ENCODE measurements at places on chromosomes 6 and 20.
A peak's percentile ranks its signal among the peaks of the same experiment; 100 is the strongest.

DNA sequence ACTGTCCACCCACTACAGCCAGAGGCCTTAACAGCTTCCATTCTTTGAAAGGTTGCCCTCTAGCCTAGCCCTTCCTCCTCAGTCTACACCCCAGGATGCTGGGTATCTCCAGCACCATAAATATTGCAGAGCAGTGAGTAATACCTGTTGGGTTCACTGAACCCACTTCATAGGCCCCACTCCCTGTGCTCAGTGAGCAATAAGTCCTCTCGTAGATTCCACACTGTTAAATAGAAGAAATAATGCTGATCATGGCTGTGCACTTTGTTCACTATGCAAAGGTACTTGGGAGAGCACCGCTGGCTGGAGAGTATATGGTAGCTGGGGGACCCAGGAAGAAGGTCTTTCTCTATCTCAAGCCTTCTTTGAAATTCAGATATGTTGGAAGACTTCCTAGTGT is 87.3 kb downstream of the RSPH3 start:
- DNase-seq, result no peak

DNA sequence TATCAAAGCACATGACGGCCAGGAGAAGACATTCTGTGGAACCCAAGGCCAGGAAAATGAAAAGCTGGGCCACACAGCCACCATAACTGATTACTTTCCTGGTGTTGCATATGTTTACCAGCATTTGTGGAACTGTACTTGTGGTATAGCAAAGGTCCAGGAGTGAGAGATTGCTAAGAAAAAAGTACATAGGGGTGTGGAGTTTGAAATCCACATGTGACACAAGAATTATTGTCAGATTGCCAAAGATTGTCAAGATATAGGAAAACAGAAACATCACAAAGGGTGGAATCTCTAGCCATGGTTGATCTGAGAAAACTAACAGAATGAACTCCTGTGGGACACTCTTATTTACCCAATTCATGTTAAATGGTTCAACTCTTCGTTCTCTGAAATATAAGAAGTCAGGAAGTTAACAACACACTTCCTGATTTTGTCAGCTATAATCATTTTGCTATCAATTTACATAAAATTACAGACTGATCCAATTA is at the start of gene OR2B2:
TSS of gene OR2B2 (minus strand) at position 441 of the 491 bp plus-strand sequence. CDS start at position 364, 77 bp downstream.
- peak; percentile 43 for DNase-seq

GRCh38 chr6:25601800-25602673 is 50.0 kb upstream of the SCGN start:
- peak; percentile 76 for DNase-seq

GRCh38 chr20:41889844-41890224 is 271.7 kb upstream of the CHD6 start:
- DNase-seq, result no peak

GRCh38 chr20:20683020-20683419 is 29.4 kb downstream of the RALGAPA2 start:
- no peak for DNase-seq

DNA sequence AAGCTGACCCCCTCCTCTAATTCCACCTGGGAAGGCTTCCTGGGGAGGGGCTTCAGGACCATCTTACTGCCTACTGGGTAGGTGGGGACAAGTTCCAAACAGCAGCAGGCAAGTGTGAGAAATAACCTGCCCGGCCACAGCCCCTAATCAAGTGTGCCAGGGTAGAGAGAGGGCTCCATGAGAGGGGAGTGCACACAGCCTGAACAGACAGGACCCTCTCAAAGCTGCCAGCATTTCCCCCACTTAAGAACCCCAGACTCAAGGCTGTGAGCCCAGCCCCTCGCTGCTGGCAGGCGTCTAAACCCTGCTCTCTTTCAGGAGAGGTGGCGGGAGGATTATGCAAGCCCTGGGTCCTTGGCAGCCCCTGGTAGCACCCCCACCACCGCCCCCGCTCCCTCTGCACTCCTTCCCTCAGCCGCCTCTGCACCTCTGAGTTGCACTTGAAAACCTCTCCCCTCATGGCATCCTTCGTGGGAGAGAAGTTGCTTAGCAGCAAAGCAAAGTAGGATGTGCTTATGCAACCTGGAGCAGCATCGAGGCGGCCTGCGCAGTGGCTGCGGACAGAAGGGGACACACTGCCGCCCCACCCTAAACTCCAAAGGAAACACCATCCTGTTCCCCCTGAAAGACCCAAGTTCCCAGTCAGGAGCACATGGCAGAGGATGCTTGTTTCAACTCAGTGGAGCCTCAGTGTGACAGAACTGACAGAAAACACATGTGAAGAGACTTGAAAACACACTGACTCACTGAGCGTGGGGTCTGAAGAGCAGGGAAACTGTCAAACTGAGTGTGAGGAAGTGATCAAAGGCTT is 10.5 kb downstream of the DDRGK1 start:
- no peak for DNase-seq

- DNase-seq, result no peak
These were observed 161.0 kb upstream of the PRND start for GRCh38 chr20:4560667-4561066.

DNA sequence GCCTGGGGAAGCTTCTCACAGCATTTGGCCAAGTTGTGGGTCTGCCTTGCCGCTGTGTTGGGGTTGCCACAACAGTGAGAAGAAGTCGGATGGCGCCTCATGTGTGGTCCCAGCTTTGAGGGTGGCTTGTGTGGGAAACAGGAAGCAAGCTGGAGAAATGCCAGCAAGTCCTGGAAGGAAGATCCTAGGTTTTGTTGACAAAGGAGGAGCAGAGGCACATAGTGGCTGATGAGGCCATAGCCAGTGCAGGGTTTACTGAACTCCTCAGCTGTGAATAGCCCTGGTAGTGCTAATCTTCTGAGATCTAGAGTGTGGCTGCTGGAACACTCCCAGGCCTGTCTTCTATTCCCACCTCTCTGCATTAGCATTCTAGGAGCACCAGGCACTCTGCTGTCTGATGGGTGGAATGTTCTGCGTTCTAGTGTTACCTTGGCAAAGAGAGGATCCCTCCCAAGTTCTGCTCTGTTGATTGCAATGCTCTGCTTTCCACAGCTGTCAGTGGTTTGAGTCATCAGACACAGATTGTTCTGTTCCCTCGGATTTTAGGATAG is 25.2 kb downstream of the SNPH start:
- no peak for DNase-seq

GRCh38 chr20:13260650-13261279 is 39.7 kb downstream of the ISM1 start:
- no peak for DNase-seq

DNA sequence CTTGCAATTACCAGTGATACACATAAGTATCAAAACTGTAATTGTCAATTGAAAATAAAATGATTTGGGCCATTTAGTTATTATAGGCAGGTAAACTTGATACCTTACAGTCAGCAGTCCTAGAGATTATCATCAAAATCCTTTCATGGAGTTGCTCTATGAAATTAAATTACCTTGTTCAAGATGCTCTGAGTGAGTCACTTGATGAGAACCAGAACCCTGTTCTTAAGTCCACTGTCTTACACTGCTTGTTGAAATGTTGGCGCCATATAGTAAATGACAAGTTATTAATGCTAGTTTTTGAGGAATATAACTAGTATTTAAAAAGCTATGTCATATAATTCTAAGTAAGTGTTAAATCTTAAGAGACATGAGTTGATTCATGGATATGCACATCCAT is 37.2 kb upstream of the BAG2 start:
- no peak for DNase-seq

DNA sequence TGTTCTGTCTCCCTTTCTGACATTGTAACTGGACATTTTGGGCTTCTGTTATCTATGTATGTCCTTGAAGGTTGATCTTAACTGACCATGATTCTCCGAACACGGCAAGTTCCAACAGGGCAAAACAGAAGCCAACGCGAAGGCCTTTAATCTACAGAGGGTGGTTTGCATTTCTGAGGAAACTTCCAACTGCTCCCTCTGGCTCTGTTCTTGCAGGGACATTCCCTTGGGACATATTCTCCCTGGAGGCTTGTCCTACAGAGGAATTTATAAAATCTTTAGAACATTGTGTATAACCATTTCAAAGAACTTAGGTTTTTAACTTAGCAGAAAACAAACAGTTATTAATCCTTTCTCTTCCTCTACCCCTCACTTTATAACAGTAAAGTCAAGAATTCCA is 189.0 kb upstream of the CDYL start:
- no peak for DNase-seq

GRCh38 chr6:33313709-33314514 is at the start of gene TAPBP:
Gene TAPBP (minus strand): TSS chr6:33314078. CDS start chr6:33314041, 37 bp downstream.
- peak; percentile 66 for DNase-seq

DNA sequence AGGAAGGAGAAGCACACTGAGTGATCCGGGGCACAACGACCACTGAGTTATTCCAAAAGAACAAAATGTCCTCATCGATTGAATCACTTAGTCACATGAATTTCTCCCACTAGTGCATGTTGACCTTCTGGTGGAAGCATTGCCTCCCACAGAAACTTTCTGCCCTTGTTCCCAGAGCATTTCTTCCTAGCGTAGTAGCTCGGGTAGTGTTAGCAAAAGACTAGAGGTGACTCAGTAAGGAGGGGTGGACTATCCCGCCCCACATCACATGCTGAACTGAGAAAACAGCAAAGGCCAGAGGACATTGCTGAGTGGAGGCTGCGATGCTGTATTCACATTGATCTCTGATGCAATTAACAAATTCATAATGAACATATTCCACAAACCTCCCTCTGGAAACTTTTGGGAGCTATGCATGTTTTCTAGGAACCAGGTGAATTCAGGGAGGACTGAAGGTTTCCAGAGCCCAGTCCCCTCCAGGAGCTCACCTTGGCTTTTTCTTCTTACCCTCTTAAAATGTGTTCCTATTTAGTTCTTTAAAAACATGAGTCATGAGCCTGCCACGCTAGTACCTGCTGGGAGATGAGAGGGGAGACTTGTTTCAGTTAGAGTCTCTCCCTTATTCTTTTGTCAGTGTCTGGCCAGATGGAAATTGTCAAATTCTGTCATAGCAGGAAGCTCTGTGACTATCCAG is 507.9 kb downstream of the CDH26 start:
- no peak for DNase-seq

DNA sequence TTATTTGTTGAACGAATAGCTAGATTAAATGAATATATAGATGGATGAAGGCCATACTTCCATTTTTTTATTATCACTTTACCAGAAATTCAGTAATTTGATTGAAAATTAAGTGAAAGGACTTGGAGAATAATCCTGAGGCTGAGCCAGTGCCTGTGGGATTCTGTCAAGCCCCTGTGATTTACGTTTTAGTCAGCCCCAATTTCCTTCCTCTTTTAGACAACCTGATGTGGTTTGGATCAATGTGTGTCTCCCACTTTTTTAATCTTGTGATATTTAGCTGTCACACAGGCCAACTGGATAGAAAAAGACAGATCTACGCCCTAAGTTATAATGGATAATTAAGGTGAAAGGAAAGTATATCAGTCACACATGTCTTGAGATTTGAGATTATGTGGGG is 188.8 kb downstream of the EDN1 start:
- DNase-seq, result no peak

DNA sequence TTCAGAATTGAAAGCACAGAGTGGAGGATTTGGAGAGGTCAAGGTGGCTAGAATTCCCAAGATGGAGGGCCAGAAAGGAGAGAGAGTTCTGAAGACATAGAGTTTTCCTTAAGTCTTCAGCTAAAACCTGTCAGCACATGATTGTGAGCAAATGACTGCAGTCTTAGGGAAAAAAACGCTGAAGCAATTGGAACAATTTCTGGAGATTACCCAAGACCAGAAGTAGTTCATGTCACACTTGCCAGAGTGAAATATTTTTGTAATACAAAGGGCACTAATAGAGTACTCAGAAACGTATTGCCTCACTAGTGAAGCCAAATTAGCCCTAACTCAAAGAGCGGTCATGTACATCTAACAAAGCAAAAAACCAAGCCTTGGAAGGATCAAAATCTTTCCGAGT is 541.3 kb upstream of the MARCKS start:
- DNase-seq, result no peak

- no peak for DNase-seq
These were observed 359.9 kb upstream of the EPHA7 start for GRCh38 chr6:93779086-93779841.

- DNase-seq, result no peak
These were observed 257.2 kb upstream of the EYS start for GRCh38 chr6:65964261-65964660.

DNA sequence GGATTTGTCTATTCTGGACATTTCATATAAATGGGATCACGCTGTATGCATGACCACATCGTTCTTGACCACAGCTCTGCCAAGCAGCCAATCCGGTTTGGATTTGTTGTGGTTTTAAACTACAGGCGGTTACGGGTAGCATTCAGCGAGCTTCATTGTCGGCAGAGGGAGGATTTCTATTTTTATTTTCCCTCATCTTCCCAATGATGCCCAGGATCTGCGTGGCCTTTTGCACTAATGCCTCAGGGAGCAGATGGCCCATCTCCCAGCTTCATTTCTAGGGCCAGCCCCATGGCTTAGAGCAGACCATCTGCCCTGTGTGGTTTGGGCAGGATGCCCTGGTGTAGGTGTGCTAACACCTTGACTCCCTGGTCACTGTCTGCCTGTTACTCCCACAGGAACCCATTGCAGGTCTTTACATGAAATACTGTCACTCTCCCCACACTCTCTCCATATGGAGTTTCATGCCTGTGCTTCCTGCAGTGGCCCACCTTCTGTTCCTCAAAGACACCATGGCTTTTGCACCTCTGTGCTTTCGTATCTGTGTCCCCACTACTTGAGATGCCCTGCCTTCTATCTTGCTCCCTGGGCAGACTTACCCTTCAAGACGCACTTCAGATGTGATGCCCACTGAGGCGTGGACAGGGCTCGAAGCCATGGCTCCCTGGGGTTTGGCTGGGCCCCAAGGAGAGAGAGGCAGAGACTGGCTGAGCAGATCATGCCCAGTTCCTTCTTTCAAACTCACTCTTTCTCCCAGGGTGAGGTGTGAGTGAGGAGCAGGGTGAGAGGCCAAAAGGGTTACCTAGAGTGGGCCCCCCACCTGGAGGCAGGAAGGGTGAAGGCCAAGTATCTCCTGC is 26.0 kb downstream of the SDCBP2 start:
- peak; percentile 24 for DNase-seq

GRCh38 chr6:18042536-18043145 is 55.2 kb upstream of the KIF13A start:
- no peak for DNase-seq

- no peak for DNase-seq
These were observed 213.9 kb upstream of the PRDM1 start for GRCh38 chr6:105872249-105872648.

GRCh38 chr6:110534731-110535492 is 58.5 kb upstream of the SLC22A16 start:
- peak; percentile 60 for DNase-seq

- DNase-seq, result no peak
These were observed 121.0 kb downstream of the TRDN start for GRCh38 chr6:123515715-123516114.

DNA sequence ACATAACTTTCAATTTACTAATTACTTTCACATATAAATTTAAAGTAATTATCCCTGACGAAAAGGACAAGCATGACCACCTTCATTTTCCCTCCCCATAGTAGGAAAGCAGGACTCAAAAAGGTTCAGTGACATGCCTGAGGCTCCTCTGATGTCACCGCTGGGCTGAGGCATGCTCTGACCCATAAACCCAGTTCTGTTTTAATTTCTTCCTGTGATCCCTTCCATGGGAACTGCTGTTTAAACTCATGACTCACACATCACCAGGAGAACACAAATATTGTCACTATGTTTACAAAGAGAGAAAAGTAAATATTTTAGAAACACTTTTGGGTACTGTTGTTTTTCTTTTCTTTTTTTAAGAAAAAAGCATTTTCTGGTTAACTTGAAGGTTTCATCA is 38.0 kb upstream of the NR2E1 start:
- no peak for DNase-seq
